ENCODE measurements at places on chromosomes 2 and 18.

- no peak for DNase-seq
These were observed 43.4 kb upstream of the SEC11C start for GRCh38 chr18:59096098-59096789.

- DNase-seq, result no peak
These were observed 52.4 kb downstream of the EPC2 start for GRCh38 chr2:148696985-148697384.

DNA sequence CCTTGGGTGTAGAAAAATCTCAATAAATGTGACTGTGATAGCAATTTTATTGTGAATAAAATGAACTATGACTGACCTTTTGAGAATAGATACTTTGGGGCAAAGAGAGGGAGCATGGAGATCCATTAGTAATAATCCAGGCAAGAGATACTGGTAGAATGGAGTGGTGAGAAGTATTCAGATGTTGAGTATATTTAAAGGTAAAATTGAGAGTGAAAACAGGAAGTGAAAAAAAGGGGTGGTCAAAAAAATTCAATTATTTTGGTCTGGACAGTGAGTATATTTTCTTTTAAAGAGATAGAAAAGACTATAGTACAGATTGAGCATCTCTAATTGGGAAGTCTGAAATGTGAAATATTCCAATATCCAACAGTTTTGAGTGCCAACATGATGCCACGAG lies 1515.6 kb upstream of the NXPH2 start:
- DNase-seq, result no peak

- DNase-seq, result no peak
These were observed 114.5 kb upstream of the STPG4 start for GRCh38 chr2:47269316-47270232.

DNA sequence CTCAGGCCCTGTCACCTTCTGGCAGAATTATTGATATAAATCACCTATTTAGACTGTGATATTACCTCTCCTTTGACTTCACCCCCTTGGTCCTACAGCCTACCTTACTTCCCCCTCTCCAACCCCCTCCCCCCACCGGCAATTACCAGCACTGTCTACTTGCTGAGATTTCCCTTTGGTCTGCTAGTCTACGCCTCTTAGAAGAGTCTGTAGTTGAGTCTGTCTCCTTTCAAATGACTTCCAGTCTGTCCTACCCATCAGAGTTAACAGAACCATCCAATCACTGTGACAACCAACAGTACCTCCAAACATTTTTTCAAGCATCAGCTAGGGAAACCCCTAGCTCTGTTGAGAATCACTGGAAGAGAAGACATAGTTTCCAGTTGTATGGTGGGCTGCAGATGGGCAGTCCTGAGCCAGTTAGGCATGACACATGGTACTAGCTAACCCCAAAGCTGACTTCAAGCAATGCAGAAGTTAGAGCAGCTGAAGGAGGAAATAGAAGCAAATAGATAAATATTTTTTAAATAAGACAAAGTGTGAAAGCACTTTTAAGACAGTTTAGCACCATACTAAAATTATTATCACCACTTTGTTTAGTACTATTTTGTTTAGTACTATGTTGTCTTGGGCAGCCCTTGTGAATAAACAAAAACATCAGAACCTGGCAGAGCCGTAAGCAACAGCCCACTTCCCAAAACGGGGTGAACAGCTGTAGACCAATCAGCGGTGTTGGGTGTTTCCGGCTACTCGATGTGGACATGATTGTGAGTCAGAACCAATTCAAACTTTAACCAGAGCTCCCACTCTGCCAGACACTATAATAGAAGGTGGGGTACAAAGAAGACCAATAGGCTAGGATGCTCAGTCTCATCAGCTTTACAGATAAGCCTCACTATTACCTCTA lies 2.7 kb upstream of the ASNSD1 start:
- no peak for DNase-seq

DNA sequence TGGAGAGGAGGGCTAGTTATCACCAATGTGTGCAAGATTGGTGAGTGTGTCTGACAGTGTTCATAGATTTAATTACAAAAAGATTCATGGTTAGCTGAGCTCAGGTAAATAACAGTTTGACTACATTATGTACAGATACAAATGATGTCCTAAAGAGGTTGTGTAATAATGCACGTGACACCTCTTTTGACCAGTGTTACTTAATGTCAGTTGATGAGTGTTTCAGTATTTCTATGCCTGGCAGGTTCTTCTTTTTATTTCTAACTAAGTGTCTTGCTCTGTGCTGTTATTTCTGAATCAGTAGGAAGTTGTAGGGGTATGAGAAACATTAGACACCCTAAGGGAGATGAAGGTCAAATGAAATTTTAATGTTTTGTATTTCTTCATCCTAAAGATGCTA lies 7.9 kb upstream of the INHBB start:
- DNase-seq, result no peak

GRCh38 chr18:46397174-46397573 lies 259.8 kb downstream of the LOXHD1 start:
- no peak for DNase-seq

- DNase-seq, result no peak
These were observed 7.6 kb upstream of the DSG2 start for GRCh38 chr18:31490387-31490786.

GRCh38 chr2:28751956-28752630 lies 463 bp downstream of the PPP1CB start:
- no peak for DNase-seq

DNA sequence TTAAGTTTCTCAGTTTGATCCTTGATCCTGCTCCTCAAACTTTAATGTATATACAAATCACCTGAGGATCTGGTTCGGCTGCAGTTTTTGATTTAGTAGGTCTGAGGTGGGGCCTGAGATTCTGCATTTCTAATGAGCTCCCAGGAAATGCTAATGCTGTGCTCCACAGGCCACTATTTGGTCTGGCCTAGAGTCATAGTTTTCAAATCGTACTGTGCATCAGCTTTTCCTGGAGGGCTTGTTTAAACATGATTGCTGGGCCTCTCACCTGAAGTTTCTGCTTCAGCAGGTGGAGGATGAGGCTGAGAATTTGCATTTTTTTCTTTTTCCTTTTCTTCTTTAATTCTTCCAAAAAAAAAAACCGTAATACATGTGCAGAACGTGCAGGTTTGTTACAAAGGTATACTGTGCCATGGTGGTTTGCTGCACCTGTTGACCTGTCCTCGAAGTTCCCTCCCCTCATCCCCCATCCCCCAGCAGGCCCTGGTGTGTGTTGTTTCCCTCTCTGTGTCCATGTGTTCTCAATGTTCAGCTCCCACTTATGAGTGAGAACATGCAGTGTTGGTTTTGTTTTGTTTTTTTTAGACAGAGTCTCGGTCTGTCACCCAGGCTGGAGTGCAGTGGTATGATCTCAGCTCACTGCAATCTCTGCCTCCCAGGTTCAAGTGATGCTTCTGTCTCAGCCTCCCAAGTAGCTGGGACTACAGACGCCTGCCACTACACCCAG lies 42.2 kb upstream of the CD28 start:
- DNase-seq, result no peak

GRCh38 chr2:230828272-230828961 lies 36.3 kb upstream of the ITM2C start:
- no peak for DNase-seq

- DNase-seq, result no peak
These were observed 18.3 kb downstream of the CCT7 start for GRCh38 chr2:73252238-73253027.

DNA sequence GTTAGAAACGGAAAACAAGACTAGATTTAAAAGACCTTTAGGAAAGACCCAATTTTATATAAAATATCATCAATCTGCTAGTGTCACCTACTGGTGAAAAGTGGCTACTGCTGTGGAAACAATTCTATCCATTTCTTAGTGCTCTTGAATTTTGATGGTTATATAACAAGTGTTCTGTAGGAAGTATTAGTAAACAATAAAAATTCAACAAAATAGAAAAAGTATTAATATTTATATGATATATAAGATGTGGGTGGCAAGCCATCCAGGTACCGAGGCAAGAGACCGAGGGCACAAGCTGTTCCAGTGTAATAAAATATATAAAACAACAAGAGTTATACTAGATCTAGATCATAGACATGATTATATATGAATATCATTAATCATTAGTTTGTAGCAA lies 6.2 kb upstream of the TMEM87B start:
- DNase-seq, result no peak

- DNase-seq, result no peak
These were observed 147.3 kb upstream of the TCF4 start for GRCh38 chr18:55735199-55735855.

DNA sequence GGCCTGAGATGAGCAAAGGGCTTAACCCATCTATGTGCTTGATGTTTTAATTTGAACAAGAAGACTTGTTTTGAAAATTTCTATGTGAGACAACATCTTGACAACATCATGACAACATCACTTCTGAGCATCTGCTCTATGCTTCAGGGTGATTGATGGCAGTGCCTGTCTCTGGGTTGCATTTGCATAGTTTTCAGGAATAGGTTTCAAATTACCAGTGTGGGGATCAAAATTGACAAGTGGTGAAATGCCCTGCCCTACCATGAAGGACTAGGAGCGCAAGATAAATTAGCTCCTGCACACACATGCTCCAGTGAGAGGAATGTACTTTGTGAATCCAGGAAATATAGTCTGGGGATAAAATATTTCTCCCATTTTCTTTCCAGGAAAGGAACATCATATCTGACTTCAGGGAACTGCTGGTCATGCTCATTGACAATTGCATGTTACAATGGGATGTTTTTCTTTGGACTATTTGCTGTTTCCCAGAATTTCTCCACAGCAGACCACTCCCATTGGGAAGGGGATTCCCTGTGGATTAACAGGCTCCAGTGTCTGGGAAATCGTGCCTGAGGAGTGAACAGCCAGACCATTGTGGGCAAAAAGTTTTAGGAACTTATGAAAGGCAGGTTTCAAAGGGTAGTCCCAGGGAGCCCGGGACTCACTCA lies 45.3 kb upstream of the IL1R2 start:
- no peak for DNase-seq

DNA sequence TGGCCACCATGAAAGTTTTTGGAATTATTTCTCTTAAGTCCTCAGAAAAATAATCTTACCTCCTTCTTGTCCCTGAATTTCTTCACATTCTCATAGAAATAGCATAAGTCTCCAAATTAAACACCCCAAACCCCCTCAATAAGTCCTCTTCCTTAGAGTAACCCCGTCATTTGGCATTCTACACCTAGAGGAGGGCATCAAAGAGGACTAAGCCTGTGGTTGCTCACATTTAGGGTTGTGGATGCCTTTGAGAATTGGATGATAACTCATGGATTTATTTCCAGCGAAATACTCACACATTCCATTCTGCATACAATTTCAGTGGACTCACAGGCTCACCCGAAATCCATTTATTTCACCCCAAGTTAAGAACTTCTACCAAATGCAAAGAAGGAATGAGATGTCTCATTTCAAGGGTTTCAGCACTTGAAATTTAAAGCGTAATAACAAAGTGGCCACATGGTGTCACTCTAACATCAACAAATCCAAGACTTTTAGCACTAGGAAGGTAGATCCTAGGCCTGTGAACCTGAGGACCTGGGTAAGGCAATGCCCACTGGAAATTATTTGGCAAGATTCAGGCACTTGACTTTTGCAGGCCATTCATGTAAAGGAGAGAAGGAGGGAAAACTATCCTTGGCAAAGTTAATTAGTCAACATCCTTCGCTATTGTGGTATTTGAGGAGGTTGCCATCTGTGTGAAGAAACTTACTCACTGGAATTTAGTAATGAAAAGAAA lies 24.6 kb downstream of the DYTN start:
- no peak for DNase-seq

GRCh38 chr2:192010073-192010472 lies 163.2 kb upstream of the CAVIN2 start:
- no peak for DNase-seq

DNA sequence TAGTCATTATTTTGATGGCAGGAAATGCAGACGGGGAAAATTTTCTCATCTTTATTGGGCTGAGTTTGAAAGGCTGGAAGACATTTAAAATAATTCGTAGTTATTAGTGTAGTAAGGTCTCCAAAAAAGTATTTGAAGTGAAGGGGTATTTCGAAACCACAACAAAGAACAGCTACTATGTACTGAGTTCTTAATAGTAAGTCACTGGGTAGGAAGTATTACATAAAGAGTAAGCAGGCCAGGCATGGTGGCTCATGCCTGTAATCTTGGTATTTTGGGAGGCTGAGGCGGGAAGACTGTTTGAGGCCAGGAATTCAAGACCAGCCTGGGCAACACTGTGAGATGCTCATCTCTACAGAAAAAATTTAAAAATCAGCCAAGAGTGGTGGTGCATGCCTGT lies 113.6 kb downstream of the MEP1B start:
- DNase-seq, result no peak

DNA sequence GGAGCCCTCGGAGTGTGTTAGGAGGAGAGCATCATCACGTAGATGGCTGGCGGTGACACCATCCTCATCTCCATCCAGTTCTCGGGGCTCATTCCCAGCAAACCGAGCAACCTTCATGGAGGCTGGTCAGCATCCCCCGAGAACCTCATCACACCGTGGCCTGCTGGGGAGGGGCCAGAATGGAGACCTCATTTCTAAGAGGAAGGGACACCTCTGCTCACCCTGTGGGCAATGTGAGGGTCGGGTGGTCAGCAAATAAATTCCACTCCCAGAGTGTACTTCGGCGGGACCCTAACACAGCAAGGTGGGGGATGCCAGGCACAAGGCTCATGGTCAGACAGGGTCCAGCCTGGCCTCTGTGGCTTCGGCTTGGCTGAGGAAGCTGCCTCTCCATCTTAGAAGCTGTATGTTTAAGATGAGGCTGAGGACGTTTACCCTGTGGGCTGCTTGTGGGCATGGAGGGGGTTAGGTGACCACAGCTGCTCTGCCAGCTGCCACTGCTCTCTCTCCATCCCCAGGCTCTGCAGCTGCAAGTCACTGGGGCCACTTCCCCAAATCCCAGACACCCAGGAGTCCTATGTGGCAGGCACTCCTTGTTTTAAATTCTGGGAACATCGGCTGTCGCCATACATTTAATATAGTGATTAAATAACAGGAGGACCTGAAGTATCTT lies 56.5 kb upstream of the PXDN start:
- DNase-seq, result no peak

GRCh38 chr2:24970483-24971285 lies 1.1 kb downstream of the DNAJC27 start:
- no peak for DNase-seq

DNA sequence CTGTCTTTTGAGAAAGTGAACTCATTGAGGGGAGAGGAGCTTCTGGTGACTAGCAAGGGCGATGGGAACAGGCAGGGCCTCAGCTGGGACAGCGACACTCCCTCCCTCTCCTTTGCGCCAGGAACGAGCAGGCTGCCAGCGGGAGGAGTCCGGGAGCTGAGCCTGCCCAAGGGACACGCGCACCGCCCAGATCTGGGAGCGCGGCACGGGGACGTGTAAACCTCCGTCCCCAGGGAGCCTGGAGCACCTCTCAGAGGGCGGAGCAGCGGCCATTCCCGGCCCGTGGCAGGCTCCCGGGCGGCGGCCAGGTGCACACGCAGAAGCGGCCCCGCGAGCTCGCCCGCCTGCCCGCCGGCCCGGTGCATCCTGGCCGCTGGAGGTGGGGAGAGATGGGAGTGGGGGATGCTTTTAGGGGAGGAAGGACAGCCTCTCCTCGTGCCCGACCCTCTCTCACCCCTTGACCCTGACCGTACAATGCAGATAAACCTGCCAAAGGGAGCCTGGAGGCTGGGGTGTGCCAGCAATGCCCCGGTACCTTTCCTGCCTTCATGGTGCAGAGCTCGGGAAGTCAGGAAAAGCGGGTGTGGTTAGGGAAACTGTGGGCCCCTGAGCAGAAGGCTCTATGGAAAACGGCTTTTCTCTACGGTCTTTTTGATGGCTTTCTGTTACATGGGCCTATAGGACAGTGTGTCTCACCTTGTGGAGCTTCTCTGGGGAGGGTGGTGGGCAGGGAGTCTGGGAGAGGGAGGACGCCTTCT lies 2.2 kb downstream of the AQP4 start:
- no peak for DNase-seq
